ENCODE measurements at places on chromosomes 13 and 19.

DNA sequence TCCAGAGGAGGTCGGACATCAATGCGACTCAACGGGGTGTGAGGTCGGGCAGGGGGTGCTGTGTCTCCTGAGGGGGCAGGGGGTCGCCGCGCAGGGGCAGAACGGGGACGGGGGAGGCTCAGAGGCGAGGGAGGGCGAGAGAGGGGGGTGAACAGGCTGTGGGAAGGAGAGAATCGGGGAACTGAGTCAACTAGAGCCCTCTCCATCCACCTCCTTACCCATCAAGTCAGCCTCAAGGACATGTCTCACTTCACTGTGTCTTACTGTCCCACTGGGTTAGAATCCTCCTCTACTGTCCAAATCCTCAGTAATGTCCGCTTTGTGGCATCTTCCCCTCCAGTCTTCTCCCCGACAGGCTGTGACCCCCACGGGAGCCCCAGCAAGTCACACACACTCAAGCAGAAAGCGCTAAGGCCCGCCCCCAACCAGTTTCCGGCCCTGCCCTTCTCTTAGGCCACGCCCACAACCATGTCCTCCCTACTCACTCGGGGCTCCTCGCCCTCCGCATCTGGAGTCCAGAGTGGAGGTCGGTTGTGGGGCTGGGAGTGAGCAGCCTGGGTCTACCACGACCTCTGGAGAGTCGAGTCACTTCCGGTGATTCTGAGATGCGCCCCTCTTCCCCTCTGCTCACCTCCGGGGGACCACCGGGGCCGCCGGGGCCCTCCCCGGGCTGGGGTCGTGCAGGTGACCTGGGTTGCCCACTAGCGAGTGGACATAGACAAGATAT, 9.3 kb downstream of the PLEKHA4 start:
- no peak for DNase-seq

GRCh38 chr19:13329766-13330165, 176.5 kb downstream of the CACNA1A start:
- no peak for DNase-seq

- no peak for DNase-seq
Measured at GRCh38 chr19:22600690-22601648, 33.2 kb upstream of the ZNF492 start.

DNA sequence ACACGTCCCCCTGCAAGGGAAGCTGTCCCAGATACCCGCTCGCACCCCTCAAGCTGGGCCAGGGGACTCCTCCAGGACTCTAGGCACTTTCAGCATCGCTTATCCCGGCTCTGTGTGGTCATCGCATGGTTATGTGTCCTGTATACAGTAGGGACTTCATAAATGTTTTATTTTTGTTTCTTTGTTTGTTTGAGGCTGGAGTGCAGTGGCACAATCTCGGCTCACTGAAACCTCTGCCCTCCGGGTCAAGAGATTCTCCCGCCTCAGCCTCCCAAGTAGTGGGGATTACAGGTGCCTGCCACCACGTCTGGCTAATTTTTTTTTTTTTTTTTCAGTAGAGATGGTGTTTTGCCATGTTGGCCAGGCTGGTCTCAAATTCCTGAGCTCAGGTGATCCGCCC, 7.5 kb downstream of the ANGPTL8 start:
- no peak for DNase-seq

- DNase-seq, result no peak
Measured at GRCh38 chr13:113863524-113864272, at the start of gene GAS6. GAS6 (minus strand) TSS chr13:113864076; CDS start chr13:113863920, 156 bp downstream.

- no peak for DNase-seq
Measured at GRCh38 chr13:31968473-31968872, 63.1 kb upstream of the FRY start.

GRCh38 chr19:16288544-16288943, 36.1 kb upstream of the KLF2 start:
- DNase-seq, result no peak

- no peak for DNase-seq
Measured at GRCh38 chr19:33199441-33200265, 5.5 kb downstream of the LRP3 start.

DNA sequence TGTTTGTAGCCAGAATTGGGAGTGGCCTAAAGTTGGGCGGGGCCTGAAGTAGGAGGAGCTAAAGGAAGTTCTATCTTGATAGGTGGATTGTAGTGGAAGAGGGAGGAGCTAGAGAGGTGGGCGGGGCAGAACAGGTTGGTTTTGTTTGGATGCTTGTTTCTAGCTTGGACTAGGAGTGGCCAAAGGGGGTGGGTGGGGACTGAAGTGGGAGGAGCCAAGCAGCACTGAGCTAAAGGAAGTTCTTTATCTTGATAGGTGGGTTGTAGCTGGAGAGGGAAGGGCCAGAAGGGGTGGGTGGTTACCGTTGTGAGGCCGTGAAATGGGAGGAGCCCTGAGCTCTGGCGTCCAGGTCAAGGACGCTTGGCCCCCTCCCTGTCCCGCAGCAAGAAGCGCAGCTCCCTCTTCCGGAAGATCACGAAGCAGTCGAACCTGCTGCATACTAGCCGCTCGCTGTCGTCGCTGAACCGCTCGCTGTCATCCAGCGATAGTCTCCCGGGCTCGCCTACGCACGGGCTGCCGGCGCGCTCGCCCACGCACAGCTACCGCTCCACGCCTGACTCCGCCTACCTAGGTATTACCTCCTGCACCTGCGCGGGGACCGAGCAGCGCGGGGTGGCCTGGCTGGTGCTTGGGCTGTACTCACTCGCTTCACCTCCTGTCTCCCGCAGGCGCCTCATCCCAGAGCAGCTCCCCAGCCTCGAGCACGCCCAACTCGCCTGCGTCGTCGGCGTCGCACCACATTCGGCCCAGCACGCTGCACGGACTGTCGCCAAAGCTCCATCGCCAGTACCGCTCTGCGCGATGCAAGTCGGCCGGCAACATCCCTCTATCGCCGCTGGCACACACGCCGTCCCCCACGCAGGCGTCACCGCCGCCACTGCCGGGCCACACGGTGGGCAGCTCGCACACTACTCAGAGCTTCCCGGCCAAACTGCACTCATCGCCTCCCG, 8.0 kb downstream of the DNASE2 start:
- peak; percentile 84 for DNase-seq

GRCh38 chr13:97600458-97601075, 166.6 kb downstream of the RAP2A start:
- peak; percentile 54 for DNase-seq

GRCh38 chr13:61954092-61954491, 538.4 kb upstream of the PCDH20 start:
- peak; percentile 3 for DNase-seq

DNA sequence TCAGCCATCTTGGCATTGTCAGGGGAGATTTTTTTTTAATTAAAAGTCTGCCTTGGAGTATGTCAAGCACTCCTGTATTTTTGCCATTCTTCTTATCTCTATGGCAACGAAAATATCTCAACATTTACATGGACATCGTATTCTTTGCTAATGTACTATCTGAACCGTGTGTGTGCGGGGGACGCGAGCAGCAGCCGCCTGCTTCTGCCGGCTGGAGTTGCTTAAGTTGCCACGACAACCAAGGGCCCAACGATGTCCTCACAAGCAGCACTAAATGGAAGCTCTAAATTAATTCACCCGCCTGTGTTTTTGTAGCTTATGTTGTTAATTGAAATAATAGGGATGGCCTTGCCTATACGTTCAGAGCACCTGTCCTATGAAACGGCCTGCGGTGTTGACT, 309.5 kb downstream of the TEX29 start:
- DNase-seq, result no peak

DNA sequence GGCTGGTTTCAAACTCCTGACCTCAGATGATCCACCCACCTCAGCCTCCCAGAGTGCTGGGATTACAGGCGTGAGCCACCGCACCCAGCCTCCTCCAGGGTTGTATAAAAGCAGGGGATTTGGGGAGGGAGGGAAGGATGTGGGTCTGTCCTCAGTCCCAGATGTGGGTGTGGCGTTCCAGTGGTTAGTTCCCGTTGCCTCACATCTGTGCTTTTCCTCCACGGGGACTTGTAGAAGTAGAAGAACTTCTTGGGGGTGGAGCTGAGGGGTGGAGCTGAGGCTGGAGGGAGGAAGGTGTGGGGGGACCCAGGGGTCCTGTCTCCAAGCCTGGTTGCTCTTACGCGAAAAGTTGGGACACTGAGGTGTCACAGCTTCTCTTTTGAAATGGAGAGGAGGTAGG, 514 bp upstream of the MCEMP1 start:
- no peak for DNase-seq

DNA sequence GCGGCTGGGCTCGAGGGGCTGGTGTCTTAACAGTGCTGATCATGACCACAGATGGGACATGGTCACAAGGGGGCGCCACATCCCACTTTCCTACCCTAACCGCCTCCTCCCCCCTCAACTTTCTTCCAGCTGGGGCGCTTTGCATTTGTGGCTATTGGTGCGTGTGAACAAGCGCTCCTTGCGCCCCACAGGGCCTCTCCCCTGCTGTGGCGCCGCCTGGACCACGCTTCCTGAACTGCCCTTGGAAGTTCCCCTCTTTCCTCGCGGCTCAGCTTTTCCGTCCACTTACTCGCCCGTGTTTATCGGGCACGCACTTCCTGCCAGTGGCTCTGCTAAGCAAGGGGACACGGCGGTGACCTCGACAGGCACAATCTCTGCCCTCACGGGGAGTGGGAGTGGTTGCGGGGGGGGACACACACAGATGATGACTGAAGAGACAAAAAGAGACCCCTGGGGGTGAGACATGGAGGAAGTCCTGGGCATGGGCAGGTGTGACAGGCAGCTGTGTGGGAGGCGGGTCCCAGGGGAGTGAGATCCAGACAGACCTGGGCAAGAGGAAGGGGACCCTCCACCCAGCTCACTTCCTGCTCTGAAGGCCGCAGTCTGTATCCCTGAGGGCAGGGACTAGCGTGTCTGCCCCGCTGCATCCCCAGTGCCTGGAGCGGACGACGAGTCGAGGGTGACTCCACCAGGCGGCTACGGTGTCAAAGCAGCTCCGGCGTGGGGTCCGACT, 40.3 kb downstream of the ZNF787 start:
- DNase-seq, result peak; percentile 63

DNA sequence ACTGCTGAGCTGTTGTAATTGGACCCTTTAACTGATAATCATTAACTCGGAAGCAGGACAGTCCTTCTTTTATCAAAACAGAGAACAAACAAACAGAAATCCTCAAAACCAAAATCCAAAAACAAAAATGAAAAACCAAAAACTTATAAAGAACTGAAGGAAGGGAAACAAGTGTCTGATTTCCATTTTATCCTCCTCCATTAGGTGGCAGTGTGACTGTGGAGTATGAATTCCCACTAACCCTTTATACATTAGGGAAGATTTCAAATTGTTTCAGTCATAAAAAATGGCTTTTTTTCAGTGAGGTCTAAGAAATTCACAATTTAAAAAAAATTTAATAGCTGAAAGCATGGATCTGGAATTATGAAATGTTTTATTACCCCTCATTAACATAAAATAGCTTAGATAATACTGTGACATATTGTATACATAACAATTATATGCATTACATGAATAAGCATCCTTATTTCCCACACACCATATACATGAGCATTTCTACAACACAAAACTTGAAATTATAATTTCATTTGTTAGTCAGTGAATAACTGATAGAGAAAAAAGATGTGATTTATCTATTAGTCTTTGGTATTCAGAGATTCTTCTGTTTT, 1074.3 kb upstream of the PCDH9 start:
- peak; percentile 12 for DNase-seq

DNA sequence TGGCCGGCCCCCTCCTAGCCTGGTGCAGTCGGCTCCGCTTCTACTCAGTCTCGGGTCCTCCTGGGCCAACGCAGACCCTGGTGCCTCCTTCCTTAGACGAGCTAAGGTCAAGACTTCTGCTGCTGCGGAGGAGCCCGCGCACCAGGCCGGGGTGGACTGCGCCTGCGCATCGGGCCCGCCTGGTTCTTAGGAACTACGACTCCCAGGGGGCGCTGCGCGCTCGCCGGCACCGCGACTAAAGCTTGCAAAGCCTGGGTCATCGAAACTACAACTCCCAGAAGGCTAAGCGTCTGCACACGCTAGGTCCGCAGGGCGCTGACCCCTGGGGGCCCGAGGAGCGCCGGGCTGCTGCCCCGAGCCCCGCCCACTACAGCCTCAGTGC, at the start of gene ZNF835:
Gene ZNF835 (minus strand): TSS at position 145 of the 382 bp plus-strand sequence. CDS start 6,559 bp downstream, outside the sequence.
- DNase-seq, result no peak

- no peak for DNase-seq
Measured at GRCh38 chr13:51603716-51604115, 19.5 kb downstream of the WDFY2 start.

DNA sequence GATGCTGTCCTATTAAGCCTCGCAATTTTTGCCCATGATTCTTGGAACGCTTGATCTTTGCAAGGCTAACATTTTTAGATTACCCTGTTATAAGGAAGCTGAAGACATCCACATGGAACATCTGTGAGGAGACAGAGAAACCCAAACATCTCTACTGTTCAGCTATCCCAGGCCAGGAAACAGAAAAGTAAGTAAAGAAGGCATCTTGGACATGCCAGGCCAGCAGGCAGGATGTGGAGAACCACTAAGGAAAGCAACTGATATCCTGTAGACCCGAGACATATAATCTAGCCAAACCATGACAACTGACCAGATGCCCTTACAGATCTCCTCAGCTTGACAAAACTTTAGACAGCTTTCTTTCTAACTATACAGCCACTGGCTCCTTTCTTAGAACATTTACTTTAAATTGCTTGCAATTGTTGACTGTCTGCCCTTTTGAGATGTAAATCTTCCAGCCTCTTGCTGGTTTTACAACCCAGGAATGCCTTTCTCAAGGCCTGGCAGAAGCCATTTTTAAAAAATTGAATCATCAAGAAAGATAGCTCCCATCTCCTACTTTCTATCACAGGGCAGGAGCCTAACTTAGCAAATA, 255.8 kb upstream of the DACH1 start:
- no peak for DNase-seq

DNA sequence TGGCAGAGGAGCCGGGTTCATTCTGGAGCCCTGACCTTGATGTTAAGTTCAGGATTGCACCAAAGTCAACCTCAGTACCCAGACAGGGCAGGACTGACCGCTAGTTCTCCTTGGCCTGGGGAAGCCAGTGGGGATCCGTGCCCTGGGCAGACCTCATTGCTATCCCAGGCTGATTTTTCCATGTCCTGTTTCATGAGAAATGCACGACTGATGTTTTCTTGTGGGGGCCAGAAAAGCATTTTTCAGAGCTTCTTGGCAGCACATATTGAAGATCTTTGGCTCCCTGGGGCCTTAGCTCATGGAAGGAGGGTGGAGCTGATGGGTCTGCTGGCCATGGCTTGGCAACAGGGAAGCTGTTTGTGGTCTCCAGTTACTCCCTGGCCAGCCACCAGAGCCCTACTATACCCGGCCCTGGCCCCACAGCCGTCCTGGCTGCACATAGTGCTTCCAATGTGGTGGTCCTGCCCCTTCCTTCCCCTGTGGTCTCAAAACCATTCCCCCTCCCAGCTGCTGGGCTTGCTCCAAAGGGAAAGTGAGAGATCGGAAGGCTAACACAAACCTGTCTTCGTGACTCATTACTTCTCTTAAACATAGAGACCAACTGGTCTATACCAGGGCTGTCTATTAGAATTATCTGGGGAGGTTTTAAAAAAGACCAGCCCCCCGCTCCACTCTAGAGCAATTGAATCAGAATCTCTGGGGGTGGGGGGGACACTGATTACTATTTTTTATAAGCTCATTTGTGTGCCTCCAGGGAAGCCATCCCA, 11.2 kb downstream of the IL17D start:
- DNase-seq, result no peak

- no peak for DNase-seq
Measured at GRCh38 chr13:37443538-37443937, 155.0 kb downstream of the POSTN start.

GRCh38 chr19:55638864-55639359, 1.9 kb upstream of the ZNF580 start:
- DNase-seq, result no peak

Data from COLO829 (cell line).